ENCODE measurements at places on chromosomes 11 and 22. TPM values are rescaled to one million over a fixed set of nuclear protein-coding genes. Genes with fewer than 3 reads are reported as not detected.

The SHANK2 gene
- total RNA-seq, result 3.7 TPM

The TPBGL gene
- total RNA-seq, result 0.05 TPM

The CCDC87 gene
- 0.32 TPM for total RNA-seq

The C22orf15 gene
- 3.3 TPM for total RNA-seq

The PARVA gene
- total RNA-seq, result 80.9 TPM

The GP1BB gene
- total RNA-seq, result 1.8 TPM

The PPM1F gene
- total RNA-seq, result 34.4 TPM

The MPZL2 gene
- total RNA-seq, result 1.2 TPM

The OSBP2 gene
- 1.7 TPM for total RNA-seq

The LARGE2 gene
- not detected for total RNA-seq
